ENCODE measurements at places on chromosomes 6 and 20.

- DNase-seq: no peak
Measured at GRCh38 chr6:130934848-130935585, 107.8 kb downstream of the SMLR1 start.

GRCh38 chr6:7819431-7820015 is 91.1 kb downstream of the TXNDC5 start:
- no peak for DNase-seq

- DNase-seq: peak; percentile 91
Measured at GRCh38 chr20:46022411-46023147, 6.4 kb upstream of the SLC12A5 start.

- peak; percentile 87 for DNase-seq
Measured at GRCh38 chr20:50153500-50154377, at the start of gene PEDS1. Gene PEDS1, minus strand, starts transcription at chr20:50153723. Its CDS starts 86 bp downstream, at chr20:50153637.

- DNase-seq: no peak
Measured at GRCh38 chr20:10611357-10611756, 62.4 kb downstream of the JAG1 start.

DNA sequence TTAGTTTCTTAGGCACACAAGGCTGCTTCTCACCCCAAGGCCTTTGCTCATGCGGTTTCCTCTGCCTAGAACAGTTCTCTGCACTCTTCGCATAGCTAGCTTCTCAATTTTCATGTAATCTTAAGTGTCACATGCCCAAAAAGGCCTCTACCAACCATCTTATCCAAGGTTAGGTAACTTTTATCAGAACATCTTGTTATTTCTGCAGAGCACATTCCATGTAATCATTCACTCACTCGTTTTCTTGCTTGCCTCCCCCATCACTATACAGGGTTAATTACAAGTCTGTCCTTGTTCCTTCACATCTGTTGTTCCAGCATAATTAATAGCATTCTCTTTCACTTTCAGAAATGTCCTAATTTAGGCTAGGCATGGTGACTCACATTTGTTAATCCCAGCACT is 53.8 kb downstream of the NCOA6 start:
- no peak for DNase-seq
